ENCODE measurements at places on chromosomes 4 and X.

GRCh38 chrX:97633798-97634197 lies 750.1 kb downstream of the RPA4 start:
- H3K36me3 ChIP-seq = no peaks in the 10 kb centered on the region
- DNase-seq = no peak
- no peaks in the 10 kb centered on the region for H3K4me1 ChIP-seq
- no peak overlapping the region for H3K27ac ChIP-seq

DNA sequence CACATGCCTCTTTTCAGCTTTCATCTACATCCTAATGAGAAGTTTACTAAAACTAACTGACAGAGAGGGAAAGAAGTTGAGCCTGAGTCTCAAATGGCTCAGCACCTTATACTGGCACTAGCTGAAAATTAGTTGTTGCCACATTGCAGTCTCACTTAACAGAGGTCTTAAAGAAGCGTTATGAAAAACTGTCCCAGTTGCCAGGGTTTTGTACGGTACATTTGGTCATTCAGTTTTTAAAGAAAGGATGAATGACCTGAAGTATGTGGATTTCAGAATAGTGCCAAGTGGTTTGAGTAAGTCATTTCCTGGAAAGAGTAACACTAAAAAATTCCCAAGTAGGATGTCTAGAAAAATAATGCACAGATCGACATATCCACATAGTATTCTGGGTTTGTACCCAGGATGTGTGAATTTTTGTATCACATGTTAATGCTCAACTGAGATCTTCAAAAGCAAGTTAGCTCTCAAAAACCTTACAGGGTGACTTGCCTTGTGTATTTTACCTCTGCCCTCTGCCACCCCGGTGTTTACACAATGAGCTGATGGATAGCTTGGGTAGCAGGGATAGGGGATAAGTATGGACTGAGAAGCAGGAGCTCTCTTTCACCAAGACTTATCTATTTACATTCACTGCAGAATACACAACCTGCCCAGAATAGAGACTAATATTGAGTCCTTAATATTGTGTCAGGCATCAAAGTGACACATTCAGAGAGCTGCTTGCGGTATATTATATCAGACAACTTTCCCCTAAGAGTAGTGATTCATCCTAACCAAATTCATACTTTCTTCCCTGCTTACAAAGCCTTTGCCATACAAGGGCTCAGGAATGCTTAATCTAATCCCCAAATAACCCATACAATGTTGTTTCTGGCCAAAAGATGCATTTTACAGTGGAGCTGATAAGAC lies 1075.7 kb upstream of the PABPC4L start:
- H3K36me3 ChIP-seq = no peaks in the 10 kb centered on the region
- H3K27me3 ChIP-seq = no peaks in the 10 kb centered on the region
- H3K4me3 ChIP-seq = no peak overlapping the region
- H3K27ac ChIP-seq = no peak overlapping the region

- no peak for DNase-seq
- no peak overlapping the region for H3K4me3 ChIP-seq
- H3K4me1 ChIP-seq = no peaks in the 10 kb centered on the region
- no peaks in the 10 kb centered on the region for H3K36me3 ChIP-seq
- H3K27ac ChIP-seq = no peak overlapping the region
- no peaks in the 10 kb centered on the region for H3K27me3 ChIP-seq
Measured at GRCh38 chr4:189185810-189186432, 754.8 kb upstream of the FRG1 start.

DNA sequence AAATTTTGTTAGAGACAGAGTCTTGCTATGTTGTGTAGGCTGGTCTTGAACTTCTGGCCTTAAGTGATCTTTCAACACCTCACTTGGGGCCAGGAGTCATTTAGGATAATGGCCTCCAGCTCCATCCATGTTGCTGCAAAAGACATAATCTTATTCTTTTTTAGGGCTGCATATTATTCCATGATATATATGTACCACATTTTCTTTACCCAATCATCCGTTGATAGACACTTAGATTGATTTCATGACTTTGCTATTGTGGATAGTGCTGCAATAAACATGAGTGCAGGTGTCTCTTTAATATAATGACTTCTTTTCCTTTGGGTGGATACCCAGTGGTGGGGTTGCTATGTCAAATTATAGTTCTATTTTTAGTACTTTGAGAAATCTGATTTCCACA lies 140.9 kb upstream of the LCORL start:
- H3K4me3 ChIP-seq = no peak overlapping the region
- no peak overlapping the region for H3K27ac ChIP-seq
- DNase-seq = no peak
- H3K4me1 ChIP-seq = no peaks in the 10 kb centered on the region
- no peaks in the 10 kb centered on the region for H3K27me3 ChIP-seq
- no peaks in the 10 kb centered on the region for H3K36me3 ChIP-seq

DNA sequence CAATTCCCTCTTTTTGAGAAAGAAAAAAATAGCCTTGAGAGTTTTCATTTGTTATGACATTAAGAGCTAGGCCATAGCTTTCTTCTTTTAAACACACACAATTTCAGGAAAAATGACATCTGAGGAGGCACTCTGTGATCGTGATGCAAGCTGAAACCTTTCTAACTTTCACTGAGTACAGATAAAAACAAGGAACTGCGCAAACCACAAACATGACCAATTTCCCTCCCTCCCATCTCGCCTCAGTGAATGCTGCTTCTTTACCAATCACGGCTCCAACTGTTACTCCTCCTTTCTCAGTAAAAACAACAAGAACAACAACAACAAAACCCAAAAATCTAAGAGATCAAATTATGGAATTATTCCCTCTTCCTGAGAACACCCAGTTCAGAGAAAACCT lies 626.8 kb downstream of the TLL1 start:
- H3K27me3 ChIP-seq = no peaks in the 10 kb centered on the region
- H3K4me1 ChIP-seq = no peaks in the 10 kb centered on the region
- no peak overlapping the region for H3K4me3 ChIP-seq
- no peak overlapping the region for H3K27ac ChIP-seq
- no peaks in the 10 kb centered on the region for H3K36me3 ChIP-seq

DNA sequence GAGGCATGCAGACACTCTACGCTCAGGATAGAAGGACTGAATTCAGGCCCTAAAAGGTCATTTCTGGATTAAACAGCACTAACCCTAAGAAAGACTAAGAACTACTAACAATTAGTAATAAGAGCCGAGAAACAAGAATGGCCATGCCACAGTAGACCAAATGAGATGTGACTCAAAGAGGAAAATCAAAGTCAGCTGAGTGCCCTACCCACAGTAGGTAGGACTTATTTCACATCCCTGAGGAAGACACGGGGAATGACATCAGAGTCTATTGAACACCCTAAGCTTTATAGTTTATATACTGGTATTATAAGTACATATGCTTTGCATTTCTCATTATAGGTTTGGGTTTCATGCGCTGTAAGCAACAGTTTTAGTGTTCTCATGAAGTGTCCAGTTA lies 2.7 kb upstream of the ARSJ start:
- no peak overlapping the region for H3K4me3 ChIP-seq
- H3K27ac ChIP-seq = no peak overlapping the region
- H3K27me3 ChIP-seq = peaks cover 3% of the 10 kb centered on the region
- H3K36me3 ChIP-seq = no peaks in the 10 kb centered on the region
- H3K4me1 ChIP-seq = peaks cover 15% of the 10 kb centered on the region

DNA sequence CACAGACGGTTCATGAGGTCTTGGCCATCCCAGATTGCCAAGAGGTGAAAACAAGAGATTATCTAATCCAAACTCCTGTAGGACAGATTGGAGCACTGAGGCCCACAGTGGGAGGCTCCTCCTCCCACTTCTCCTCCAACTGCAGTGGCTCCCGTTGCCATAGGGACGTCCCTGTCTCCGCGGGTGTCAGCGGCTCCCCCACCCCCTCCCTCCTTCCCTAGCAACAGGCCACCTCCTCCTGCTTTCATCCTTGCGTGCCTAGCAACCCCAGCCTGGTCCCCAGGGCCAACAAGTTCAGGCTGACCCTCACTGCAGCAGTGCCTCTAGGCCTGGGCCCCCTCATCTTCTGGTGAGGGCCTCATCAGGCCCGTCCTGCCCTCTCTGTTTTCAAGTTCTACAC lies 6.8 kb upstream of the IQSEC2 start:
- H3K4me1 ChIP-seq = no peaks in the 10 kb centered on the region
- no peaks in the 10 kb centered on the region for H3K36me3 ChIP-seq
- H3K27me3 ChIP-seq = no peaks in the 10 kb centered on the region
- H3K4me3 ChIP-seq = peak overlapping the region; percentile 42

GRCh38 chrX:2517055-2517454 lies 16.3 kb upstream of the DHRSX start:
- H3K27ac ChIP-seq = no peak overlapping the region
- peaks cover 4% of the 10 kb centered on the region for H3K27me3 ChIP-seq
- H3K4me3 ChIP-seq = no peak overlapping the region

- no peaks in the 10 kb centered on the region for H3K4me1 ChIP-seq
- no peak for DNase-seq
- no peak within 1 kb of the TSS for H3K27ac ChIP-seq
- no peaks in the 10 kb centered on the region for H3K36me3 ChIP-seq
- peaks cover 23% of the 10 kb centered on the region for H3K27me3 ChIP-seq
- no peak within 1 kb of the TSS for H3K4me3 ChIP-seq
Measured at GRCh38 chrX:151974336-151975227, at the start of gene GABRE. Gene GABRE (minus strand): TSS chrX:151974676. CDS start chrX:151974625, 51 bp downstream.
